ENCODE measurements at places on chromosomes 5 and 9.

DNA sequence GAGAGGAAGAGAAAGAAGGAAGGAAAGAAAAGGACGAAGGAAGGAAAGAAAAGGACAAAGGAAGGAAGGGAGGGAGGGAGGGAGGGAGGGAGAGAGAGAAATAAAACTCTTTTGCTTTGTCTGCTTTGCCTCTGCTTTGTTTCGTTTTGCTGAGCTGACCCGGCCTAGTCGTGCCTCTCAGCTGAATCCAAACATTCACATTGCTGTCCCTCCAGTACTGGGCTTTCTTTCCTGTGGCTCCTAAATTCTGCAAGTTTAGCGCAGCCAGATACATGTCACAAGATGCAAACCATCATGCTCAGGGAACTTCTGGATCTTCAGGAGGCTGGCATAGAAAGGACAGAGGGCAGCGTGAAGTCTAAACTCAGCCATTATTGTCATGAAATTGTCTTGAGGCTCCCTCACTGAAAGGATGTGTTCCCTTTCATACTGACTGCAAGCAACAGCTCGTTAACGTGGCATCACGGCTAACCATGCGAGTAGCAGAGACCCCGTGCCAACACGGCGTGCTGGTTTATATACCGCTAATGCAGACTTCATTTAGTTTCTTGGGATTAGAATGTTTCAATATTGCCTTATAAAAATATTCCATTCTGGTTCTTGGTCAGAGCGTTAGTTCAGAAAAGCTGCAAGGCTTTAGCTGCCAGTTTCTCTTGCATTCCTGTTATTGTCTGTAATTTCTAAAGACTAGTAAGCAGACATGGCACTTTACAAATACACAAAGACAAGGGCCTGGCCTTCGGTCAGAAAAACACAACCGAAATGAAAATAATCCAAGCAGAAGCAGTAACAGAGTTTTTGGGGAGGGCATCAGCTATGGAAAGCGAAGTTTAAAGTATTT, 94.2 kb downstream of the TMEM174 start:
- DNase-seq, result no peak

DNA sequence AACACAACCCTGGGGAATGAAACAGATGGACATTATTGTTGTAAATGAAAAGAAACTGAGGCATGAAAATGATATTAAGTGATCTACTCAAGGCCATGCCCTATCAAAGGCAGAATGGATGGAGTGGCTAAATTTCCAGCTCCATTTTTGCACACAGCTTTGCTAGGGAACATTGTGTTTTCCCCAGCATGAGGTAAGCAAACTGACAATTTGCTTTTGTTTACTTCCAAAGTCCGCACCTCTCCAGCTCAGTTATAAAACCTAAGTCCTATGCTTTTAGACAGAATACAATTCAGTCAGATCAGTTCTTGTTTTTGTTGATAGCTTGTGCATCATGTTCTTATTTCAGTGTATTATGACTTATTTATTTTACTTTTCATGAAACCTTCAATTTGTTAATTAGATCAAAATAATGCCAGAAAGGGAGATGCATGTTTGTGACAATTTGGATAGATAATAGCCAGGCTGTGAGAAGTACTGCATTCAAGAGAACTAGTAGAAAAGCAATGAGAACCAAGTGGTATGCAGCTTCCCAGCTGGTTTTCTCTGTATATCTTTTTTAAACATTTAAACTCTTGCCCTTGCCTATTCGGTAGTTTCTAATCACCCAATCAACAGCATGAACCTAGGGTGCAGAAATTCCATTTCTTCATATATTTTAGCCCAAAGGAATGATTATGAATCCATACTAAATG, 380.8 kb downstream of the SPATA31D1 start:
- no peak for DNase-seq

- DNase-seq, result no peak
These were observed 4.1 kb upstream of the CARD9 start for GRCh38 chr9:136377341-136378169.

- no peak for DNase-seq
These were observed 128.3 kb downstream of the ZCCHC7 start for GRCh38 chr9:37248651-37249163.

DNA sequence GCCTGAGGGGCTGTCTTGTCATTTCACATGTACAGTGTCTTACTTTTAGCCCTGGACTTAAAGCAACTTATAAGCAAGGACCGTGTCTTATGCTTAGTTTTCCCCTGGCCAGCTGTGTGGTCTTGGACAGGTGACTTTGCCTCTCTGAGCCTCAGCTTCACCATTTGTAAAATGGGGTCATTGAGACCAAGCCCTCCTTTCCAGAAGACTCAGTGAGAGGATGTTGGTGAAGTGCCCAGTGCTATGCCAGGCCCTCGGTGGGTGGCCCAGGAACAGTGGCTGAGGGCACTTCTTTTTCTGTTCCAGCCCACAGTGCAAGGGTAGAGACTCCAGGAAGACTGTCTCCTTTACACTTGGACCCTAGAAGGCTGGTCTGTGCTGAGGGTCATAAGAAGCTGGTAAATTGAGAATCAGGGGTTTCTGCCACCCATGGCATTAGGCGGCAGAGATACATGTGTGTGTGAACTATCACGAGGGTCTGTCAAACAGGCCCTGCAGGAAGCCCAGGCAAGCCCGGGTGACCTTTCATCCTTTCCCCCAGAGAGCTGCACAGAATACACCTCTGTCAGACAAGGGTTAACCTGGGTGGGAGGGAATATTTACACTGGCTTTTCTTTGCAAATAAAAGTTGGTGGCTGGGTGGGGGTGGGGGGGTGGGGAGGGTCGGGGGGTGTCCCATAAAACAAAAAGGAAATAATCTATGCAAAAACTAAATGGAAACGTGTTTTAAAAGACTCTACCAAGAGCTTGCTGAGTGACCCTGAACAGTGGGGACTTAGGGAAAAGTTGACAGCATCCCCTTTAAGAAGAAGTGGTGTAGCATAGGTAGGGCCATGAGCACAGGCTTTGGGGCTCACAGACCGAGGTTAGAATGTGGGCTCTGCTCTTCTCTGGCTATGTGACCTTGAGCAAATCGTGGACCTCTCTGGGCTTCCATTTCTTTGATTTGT, 20.4 kb upstream of the KIF12 start:
- DNase-seq, result no peak

DNA sequence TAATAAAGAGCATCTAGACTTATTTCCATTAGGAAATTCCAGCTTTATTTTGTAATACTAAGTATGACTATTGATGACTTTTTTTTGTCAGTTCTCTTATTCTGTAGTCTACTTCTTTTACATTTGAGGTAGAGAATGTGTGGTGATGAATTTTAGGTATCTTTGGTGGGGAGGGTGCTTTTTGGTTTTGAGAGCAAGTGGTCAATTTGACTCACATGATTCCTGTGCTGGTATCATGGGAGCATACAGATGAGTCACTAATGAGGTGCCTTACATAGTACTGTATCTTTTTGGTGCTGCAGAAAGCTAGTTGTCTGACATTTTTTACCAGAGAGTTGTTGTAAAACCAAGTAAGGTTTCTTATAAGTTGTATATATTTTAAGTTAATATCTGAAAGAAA, 35.3 kb downstream of the ERBIN start:
- DNase-seq, result no peak

DNA sequence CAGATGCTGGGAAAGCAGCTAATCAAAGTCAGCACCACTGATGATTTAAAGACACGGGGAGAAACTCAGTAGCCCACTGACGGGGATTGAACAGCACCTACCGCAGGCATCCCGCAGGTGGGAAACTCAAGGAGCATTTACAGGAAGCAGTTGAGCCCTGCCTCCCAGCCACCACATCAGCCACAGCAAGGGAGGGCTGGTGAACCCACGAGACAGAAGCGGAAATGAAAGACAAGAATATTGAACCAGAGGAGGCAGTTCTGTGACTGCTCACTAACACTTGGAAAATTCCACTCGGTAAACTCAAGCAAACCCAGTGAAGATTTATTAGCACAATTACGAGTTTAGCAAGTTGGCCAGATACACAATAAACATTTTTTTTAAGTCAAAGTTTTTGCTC, 10.6 kb upstream of the FAM163B start:
- DNase-seq, result peak; percentile 65

DNA sequence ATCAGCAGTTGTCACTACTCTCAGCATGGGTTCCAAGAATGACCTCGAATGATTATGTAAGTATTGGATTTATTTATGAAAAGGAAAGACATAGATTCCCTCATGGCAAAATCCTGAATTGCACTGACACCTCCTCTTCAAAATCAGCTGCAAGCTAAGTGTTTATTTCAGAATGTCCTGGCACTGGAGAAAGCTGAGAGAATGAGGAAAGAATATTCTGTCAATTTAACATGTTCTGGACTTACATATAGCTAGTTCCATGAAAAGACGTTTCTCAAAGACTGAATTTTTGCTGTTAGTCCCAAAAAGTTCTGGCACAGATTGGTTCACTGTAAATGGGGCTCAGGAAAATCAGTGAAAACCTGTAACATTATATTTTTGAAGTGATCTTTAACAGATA, 120.3 kb downstream of the NREP start:
- DNase-seq, result no peak

- no peak for DNase-seq
These were observed 286 bp upstream of the ZNF483 start for GRCh38 chr9:111524731-111525055.

- DNase-seq, result no peak
These were observed 344.2 kb upstream of the CCNH start for GRCh38 chr5:87756951-87757350.

DNA sequence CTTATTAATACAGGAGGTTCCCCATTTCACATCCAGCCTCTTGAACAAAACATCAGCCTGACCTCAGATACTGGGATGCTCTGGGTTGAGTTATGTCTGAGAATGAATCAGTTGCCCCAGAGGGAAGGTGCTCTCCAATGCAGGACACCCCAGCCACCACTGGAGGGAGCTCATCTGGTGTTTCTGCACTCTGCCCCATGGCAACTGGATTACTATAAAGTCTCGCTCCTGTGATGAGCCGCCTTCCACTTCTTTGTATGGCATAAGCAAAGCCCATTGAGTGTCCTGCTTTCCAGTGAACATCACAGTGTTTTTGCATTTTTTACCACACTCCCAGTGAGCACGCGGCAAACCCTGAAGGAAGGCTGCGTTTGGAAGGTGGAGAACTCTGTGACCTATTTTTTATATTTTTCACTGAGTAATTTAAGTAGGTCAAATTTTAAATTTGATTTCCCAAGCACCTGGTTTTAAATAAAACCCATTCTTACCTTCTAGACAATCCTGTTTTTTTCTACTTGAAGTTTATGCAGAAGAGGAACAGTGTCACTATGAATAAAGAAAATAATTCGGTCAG, 176.9 kb upstream of the WWC1 start:
- DNase-seq, result peak; percentile 80

DNA sequence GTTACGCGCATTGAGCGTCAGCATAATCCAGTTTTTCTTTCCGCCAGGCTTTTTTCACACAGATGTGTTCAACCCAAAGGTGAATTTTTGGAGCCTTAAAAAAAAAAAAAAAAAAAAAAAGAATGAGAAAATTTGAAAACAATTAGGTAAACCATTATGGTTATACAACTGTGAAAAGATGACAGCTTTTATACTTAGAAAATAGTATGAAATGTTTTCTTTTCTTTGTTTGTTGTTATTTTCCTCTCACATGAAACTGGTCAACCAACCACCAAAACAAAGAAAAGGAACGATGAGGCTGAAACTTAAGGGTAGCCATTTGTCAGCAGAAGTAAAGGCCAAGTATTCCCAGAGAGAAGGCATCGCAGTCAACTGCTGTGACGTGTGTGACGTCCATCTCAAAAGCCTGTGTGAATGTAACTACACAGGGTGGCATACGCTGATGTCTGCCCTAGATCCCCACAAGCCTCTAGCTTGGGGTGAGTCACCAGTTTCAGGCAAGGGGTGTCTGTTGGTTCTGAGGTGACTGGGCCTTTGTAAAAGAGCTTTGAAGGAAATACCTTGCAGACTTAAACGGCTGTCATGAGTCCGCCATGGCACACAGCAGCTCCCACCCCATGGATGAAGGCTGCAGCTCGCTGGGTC, 182.9 kb downstream of the AOPEP start:
- DNase-seq, result peak; percentile 28

- no peak for DNase-seq
These were observed 1.9 kb downstream of the LPAR1 start for GRCh38 chr9:111036429-111036789.

GRCh38 chr9:130845254-130845653, 10.2 kb downstream of the ABL1 start:
- no peak for DNase-seq

- no peak for DNase-seq
These were observed 264.4 kb downstream of the HTR1A start for GRCh38 chr5:63697811-63698210.

- peak; percentile 81 for DNase-seq
These were observed 753 bp downstream of the ARHGAP26 start for GRCh38 chr5:142770650-142771609.

GRCh38 chr5:73454379-73455036, 5.9 kb upstream of the FOXD1 start:
- DNase-seq, result peak; percentile 37

- no peak for DNase-seq
These were observed 97.9 kb downstream of the DAPK1 start for GRCh38 chr9:87595610-87596009.

GRCh38 chr9:750249-750967, 91.1 kb upstream of the DMRT1 start:
- DNase-seq, result no peak

- DNase-seq, result peak; percentile 83
These were observed 41.5 kb downstream of the TTLL11 start for GRCh38 chr9:122051351-122052321.

DNA sequence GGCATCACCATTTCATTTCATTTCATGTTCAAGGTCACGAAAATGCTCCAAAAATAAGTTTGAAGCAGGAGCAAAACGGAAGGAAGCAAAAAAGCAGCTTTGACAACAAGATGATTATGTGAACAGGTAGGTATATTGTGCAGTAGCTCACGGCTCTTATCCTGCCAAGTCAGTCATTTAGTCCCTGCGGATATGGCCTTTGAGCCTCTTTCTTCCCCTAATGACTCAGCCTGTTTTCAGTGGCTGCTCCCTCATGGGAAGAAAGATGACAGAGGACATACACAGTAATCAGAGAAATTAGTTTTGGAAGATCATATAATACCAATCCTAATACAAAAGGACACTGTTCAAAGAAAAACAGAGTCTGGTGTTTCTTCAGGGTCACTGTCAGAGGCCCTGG, 155.8 kb upstream of the GRAMD2B start:
- DNase-seq, result no peak

DNA sequence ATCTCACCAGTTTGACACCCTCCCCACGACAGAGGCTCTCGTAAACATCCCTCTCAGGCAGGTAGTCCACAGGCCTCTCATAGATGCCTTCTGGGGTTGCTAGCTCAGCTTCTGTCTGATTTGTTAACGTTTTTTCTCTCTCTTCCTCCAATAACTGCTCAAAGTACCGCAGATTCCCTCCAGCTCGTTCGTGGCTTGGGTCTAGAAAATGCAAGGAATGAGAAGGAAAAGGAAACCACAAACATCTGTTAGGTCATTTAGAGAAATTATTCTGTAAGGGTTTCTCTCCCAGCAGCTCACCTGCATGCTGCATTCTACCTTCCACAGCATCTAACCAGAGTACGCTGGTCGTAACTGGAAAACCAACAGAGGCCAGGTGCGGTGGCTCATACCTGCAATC, 18.5 kb downstream of the P4HA2 start:
- DNase-seq, result no peak

GRCh38 chr9:120692901-120693699, 21.2 kb downstream of the MEGF9 start:
- DNase-seq, result no peak

GRCh38 chr5:5154733-5155132, 14.6 kb downstream of the ADAMTS16 start:
- no peak for DNase-seq
